ENCODE measurements at places on chromosomes 3 and 15. TPM values are rescaled to one million over a fixed set of nuclear protein-coding genes. Genes with fewer than 3 reads are reported as not detected.

Gene PATL2
- polyA plus RNA-seq = 1.0 TPM

Gene ADCY5
- polyA plus RNA-seq = 48.9 TPM

Gene ARHGEF3
- 4.1 TPM for polyA plus RNA-seq

Gene RETNLB
- polyA plus RNA-seq = not detected
